ENCODE measurements at places on chromosomes 6 and 20.

GRCh38 chr6:138673346-138674014 lies 100.1 kb upstream of the CCDC28A start:
- H3K4me3 ChIP-seq, result no peak overlapping the region
- no peaks in the 10 kb centered on the region for H3K36me3 ChIP-seq
- no peak for DNase-seq
- H3K27ac ChIP-seq, result no peak overlapping the region
- no peaks in the 10 kb centered on the region for H3K27me3 ChIP-seq
- H3K4me1 ChIP-seq, result peaks cover 5% of the 10 kb centered on the region

GRCh38 chr6:155253337-155253736 lies 10.5 kb upstream of the CLDN20 start:
- peaks cover 9% of the 10 kb centered on the region for H3K4me1 ChIP-seq
- H3K27ac ChIP-seq, result peak overlapping the region; percentile 97
- H3K27me3 ChIP-seq, result peaks cover 2% of the 10 kb centered on the region
- no peak overlapping the region for H3K4me3 ChIP-seq

GRCh38 chr6:621931-622330 lies 35.0 kb downstream of the HUS1B start:
- H3K27ac ChIP-seq, result no peak overlapping the region
- H3K4me1 ChIP-seq, result peaks cover 65% of the 10 kb centered on the region
- peaks cover 17% of the 10 kb centered on the region for H3K36me3 ChIP-seq
- no peak overlapping the region for H3K4me3 ChIP-seq

- H3K27ac ChIP-seq, result no peak overlapping the region
- peaks cover 27% of the 10 kb centered on the region for H3K36me3 ChIP-seq
- no peak for DNase-seq
- peaks cover 74% of the 10 kb centered on the region for H3K27me3 ChIP-seq
- H3K4me1 ChIP-seq, result peaks cover 61% of the 10 kb centered on the region
These were observed 11.2 kb upstream of the BHLHE23 start for GRCh38 chr20:63017826-63018411.

DNA sequence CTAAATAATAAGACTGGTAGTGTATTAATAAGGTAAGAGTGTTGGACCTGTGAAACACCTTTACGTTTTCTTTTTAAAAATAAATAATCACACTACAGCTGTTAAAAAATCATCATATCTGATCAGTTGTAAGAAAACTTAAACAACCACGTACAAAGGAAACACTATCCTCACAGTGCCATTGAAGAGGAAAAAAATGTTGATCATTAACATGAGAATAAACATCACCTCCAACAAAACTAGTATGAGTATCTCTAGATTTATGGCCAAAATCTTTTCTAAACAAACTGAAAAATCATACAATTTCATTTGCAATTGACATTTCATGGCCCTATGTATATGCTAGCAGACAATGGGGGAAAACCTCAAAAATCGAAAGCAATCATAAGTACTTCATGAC lies 590 bp downstream of the EYS start:
- no peaks in the 10 kb centered on the region for H3K27me3 ChIP-seq
- no peaks in the 10 kb centered on the region for H3K4me1 ChIP-seq
- no peak overlapping the region for H3K4me3 ChIP-seq
- H3K27ac ChIP-seq, result no peak overlapping the region

DNA sequence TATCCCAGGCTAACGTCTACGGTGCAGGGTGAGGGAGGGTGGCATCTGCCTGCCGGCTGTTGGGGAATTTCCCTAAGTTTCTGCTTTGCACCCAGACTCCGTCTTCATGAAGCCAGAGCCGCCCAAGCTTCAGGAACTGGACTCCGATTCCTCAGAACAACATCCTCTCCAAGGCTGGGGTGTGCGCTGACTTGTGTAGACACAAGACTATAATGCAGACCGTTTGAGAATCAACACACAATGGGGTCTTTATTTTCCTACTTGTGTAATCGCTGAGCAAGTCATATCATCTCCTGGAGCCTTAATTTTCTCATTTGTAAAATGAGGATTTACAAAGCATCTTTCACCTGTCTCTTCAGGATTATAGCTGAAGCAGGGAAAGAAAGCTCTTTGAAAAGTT lies 160.5 kb upstream of the AGPAT4 start:
- no peak overlapping the region for H3K27ac ChIP-seq
- DNase-seq, result no peak
- H3K27me3 ChIP-seq, result peaks cover 3% of the 10 kb centered on the region
- no peaks in the 10 kb centered on the region for H3K36me3 ChIP-seq

DNA sequence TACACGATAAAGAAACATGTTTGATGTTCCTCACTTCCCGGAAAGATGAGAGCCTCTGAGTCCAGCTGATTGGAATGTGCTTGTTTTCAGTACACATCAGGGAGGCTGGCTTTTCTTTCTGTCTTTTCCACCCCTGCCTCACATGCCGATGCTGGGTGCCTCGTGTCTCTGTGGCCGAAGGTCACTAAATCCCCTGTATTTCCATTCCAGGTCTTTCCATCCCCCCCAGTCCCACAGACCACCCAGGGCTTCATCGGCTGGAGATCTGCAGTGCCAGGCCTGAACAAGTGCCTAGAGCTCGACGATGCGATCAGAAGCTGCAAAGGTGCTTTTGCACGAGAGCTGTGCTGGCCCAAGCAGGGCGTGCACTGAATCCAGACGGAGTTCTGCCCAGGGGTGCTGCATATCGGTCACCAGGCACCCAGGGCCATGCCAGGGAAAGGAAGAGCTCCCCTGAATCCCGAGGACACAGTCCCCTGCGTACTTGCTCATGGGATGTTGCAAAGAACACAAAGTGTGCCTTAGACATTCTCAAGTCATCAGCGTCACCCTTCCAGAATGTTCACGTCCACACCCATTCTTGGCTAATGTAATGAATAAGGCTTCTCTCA lies 67.9 kb downstream of the ANKRD60 start:
- H3K27me3 ChIP-seq, result peaks cover 17% of the 10 kb centered on the region
- no peak overlapping the region for H3K27ac ChIP-seq
- H3K36me3 ChIP-seq, result no peaks in the 10 kb centered on the region
- H3K4me3 ChIP-seq, result no peak overlapping the region

- no peaks in the 10 kb centered on the region for H3K27me3 ChIP-seq
- H3K4me1 ChIP-seq, result peaks cover 35% of the 10 kb centered on the region
- no peak overlapping the region for H3K4me3 ChIP-seq
- peak overlapping the region; percentile 88 for H3K27ac ChIP-seq
These were observed 27.1 kb downstream of the AGPAT4 start for GRCh38 chr6:161246725-161247124.

- no peaks in the 10 kb centered on the region for H3K36me3 ChIP-seq
- DNase-seq, result no peak
- no peaks in the 10 kb centered on the region for H3K27me3 ChIP-seq
These were observed 93.5 kb downstream of the ADGRG6 start for GRCh38 chr6:142395266-142395665.

GRCh38 chr20:31833931-31834521 lies 11.4 kb downstream of the FOXS1 start:
- DNase-seq, result no peak
- no peak overlapping the region for H3K27ac ChIP-seq
- no peaks in the 10 kb centered on the region for H3K27me3 ChIP-seq
- H3K36me3 ChIP-seq, result no peaks in the 10 kb centered on the region

DNA sequence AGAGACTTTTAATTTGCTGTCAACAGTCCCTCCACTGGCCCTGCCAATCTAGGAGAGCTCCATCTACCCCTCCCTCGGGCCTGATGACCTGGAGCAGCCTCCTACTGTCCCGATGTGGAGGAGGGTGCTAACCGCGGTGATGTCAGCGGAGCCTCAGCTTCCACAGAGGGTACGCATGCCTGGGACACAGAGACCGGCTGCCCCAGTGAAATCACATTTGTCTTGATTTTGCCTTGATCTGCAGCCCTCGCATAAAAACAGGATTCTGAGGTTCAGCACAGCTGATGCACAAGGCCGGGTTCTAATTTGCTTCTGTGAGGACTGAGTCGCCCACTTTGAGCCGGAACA lies 77.6 kb downstream of the STK35 start:
- H3K27me3 ChIP-seq, result peaks cover 28% of the 10 kb centered on the region
- DNase-seq, result no peak
- no peak overlapping the region for H3K4me3 ChIP-seq
- peaks cover 6% of the 10 kb centered on the region for H3K4me1 ChIP-seq

GRCh38 chr6:107032051-107032450 lies 4.1 kb downstream of the MTRES1 start:
- no peak overlapping the region for H3K4me3 ChIP-seq
- H3K27me3 ChIP-seq, result no peaks in the 10 kb centered on the region
- no peak for DNase-seq
- H3K4me1 ChIP-seq, result peaks cover 27% of the 10 kb centered on the region
- peaks cover 44% of the 10 kb centered on the region for H3K36me3 ChIP-seq

- H3K4me3 ChIP-seq, result no peak overlapping the region
- H3K27me3 ChIP-seq, result peaks cover 4% of the 10 kb centered on the region
- H3K36me3 ChIP-seq, result no peaks in the 10 kb centered on the region
- no peaks in the 10 kb centered on the region for H3K4me1 ChIP-seq
- DNase-seq, result no peak
These were observed 187.7 kb downstream of the SOD2 start for GRCh38 chr6:159505140-159505922.

DNA sequence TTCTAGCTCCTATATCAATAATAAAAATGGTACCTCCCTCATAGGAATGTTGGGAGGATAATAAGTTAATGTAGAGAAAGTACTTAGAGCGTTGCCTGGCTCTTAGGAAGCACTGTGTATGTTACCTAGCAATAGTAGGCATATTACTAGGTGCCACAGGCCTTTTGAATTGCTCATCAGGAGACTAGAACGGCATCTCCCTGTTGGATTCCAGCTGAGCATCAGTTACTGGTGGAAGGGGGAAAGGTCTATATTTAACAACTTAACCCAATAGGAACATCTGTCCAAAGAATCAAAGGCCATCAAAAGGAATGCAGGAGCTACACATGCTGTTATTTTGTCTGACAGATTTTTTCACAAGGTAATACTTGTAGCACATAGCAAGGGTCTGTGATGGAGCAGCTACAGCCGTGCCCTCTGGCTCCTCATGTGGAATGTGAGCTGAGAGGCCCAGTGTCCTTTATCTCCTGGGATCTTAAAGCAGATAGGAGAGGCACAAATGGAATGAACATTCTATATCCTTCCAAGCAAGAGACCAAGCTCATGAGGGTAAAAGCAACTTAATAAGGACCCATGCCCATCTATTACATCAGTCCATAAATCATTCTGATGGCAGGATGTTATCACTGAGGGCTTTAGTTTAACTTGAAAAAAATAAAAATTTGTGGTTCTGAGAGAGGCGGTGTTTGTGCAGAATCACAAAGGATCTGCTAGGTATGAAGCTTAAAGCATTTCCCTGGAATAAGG lies 184.9 kb upstream of the LAMP5 start:
- H3K27ac ChIP-seq, result no peak overlapping the region
- H3K4me3 ChIP-seq, result no peak overlapping the region
- H3K27me3 ChIP-seq, result no peaks in the 10 kb centered on the region

- peak overlapping the region; percentile 49 for H3K4me3 ChIP-seq
- no peak for DNase-seq
- no peak overlapping the region for H3K27ac ChIP-seq
- no peaks in the 10 kb centered on the region for H3K36me3 ChIP-seq
- H3K27me3 ChIP-seq, result peaks cover 54% of the 10 kb centered on the region
These were observed 1.4 kb downstream of the MAPK13 start for GRCh38 chr6:36131511-36132245.

- no peak overlapping the region for H3K4me3 ChIP-seq
- no peaks in the 10 kb centered on the region for H3K27me3 ChIP-seq
- DNase-seq, result no peak
- H3K27ac ChIP-seq, result no peak overlapping the region
These were observed 101.1 kb upstream of the CLDN20 start for GRCh38 chr6:155162682-155163081.

DNA sequence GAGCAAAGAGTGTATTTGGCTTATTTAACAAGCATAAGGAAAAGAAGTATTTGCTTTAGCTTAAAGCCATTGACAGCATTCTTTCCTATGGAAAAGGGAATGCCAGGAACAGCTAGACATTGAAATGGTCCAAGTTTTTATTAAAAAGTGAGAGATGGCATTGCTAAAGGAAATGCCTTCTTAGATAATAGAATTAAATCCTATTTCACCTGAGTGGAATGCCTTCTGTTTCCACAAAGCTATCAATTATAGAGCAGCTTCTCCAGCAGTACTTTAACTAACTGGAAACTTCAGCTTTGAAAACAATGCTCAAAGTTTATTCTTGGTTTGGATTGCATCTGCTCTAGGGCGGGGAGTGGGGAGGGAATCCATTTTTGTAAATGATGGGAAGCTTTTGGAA lies 85.1 kb upstream of the CNKSR3 start:
- H3K27me3 ChIP-seq, result no peaks in the 10 kb centered on the region
- H3K36me3 ChIP-seq, result no peaks in the 10 kb centered on the region
- H3K4me1 ChIP-seq, result peaks cover 64% of the 10 kb centered on the region
- H3K4me3 ChIP-seq, result no peak overlapping the region
- DNase-seq, result no peak

- no peaks in the 10 kb centered on the region for H3K27me3 ChIP-seq
- peak overlapping the region; percentile 60 for H3K27ac ChIP-seq
- no peak for DNase-seq
These were observed 54.6 kb downstream of the LYRM4 start for GRCh38 chr6:5205877-5206850.
